ENCODE measurements at places on chromosomes 6 and 20.

- DNase-seq = peak; percentile 28
Observed at GRCh38 chr6:17484201-17484849, 90.9 kb downstream of the CAP2 start.

- no peak for DNase-seq
Observed at GRCh38 chr6:13794184-13794583, 20.2 kb downstream of the MCUR1 start.

- DNase-seq = no peak
Observed at GRCh38 chr20:58225452-58226200, 2.8 kb downstream of the ANKRD60 start.

DNA sequence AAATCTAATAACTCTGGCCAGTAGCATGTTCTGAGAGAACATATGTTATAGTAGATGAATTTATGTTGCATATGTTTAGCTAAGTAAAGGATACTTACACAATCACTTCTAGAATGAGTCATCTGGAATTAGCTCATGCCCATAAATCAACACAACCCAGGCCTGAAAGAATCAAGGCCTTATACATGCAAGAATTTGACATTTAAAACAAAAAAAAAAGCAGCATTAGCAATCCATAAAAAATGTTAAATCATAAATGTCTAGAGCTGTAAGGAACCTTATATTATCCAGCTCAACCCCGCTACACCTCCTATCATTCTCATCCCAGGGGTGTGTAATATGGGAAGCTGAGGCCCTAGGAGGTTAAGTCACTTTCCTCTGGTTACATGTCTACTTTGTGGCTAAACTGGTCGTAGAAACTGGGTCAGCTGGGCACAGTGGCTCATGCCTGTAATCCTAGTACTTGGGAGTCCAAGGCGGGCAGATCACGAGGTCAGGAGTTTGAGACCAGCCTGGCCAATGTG, 105.2 kb upstream of the CARMIL1 start:
- DNase-seq = no peak

- no peak for DNase-seq
Observed at GRCh38 chr6:422433-423054, 31.0 kb downstream of the IRF4 start.

All from heart left ventricle (tissue), 16 donors.